ENCODE measurements at places on chromosomes 6 and 20.
A peak's percentile ranks its signal among the peaks of the same experiment; 100 is the strongest.

- DNase-seq, result no peak
These were observed 6.6 kb upstream of the ELOVL2 start for GRCh38 chr6:11050731-11051130.

DNA sequence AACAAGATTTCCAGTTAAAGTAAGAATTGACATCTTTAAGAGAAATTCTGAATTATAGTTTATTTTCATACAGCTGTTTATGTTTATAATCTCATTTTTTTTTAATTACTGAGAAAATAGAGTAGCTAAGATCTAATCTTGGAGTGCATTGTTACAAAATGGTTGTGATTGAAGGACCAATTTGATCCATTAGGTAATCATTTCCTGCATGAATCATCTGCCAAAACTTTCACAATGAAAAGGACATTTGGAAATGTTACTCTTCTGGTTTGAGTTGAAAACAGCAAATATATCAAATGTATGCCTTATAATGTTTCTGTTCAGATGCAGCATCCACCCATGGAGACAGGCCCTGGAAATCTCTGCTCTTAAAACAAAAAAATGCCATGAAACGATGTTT is 19.0 kb downstream of the TUBB2A start:
- no peak for DNase-seq

GRCh38 chr20:43839793-43840199 is 74.9 kb upstream of the TOX2 start:
- DNase-seq, result no peak

- DNase-seq, result no peak
These were observed 242.1 kb upstream of the SGK1 start for GRCh38 chr6:134560019-134560418.

DNA sequence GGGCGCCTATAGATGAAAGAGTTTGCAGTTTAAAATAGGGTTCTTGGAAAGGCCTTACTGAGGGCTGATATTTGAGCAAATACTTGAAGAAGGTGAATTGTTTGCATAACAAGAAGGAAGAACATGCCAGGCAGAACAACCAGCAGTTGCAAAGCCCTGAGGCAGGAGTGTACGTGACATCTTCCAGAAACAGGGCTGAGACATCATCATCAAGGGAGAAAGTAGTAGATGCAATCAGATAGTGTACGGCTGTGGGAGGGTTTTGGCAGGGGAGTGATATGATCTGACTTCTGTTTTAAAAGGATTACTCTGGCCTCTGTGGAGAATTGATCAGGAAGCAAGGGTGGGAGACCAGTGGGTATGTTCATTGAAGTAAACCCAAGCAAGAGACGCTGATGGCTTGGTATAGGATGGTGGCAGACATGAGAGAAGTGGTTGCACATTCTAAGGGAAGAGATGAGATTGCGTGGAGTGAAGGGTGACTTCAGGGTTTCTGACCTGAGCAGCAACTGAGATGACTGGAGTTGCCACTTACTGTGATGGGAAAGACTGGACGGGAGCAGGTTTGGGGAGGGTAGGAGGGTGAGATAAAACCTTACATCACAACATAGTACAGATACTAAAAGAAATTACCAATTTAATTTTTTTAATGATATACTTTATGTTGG is 28.8 kb downstream of the RIOK1 start:
- DNase-seq, result no peak

- no peak for DNase-seq
These were observed 94.8 kb upstream of the PHACTR1 start for GRCh38 chr6:12621754-12622153.

GRCh38 chr6:30719791-30720737 is at the start of gene TUBB:
TSS of gene TUBB (plus strand) at chr6:30720352. CDS start at chr6:30720507, 155 bp downstream.
- peak; percentile 94 for DNase-seq

DNA sequence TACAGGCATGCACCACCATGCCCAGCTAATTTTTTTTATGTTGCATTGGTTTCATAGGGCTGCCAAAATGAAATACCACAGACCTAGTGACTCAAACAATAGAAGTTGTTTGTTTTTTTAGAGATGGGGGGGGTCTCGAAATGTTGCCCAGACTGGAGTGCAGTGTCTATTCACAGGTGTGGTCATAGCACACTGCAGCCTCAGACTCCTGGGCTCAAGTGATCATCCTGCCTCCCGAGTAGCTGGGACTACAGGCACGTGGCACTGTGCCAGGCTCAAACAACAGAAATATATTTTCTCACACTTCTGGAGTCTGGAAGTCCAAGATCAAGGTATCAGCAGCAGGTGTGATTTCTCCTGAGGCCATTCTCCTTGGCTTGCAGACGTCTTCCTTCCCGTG is 6.6 kb upstream of the SLC16A10 start:
- DNase-seq, result no peak

- no peak for DNase-seq
These were observed 894.7 kb downstream of the C6orf118 start for GRCh38 chr6:164414695-164415094.

- no peak for DNase-seq
These were observed 46.9 kb upstream of the MAPK13 start for GRCh38 chr6:36083446-36083845.

DNA sequence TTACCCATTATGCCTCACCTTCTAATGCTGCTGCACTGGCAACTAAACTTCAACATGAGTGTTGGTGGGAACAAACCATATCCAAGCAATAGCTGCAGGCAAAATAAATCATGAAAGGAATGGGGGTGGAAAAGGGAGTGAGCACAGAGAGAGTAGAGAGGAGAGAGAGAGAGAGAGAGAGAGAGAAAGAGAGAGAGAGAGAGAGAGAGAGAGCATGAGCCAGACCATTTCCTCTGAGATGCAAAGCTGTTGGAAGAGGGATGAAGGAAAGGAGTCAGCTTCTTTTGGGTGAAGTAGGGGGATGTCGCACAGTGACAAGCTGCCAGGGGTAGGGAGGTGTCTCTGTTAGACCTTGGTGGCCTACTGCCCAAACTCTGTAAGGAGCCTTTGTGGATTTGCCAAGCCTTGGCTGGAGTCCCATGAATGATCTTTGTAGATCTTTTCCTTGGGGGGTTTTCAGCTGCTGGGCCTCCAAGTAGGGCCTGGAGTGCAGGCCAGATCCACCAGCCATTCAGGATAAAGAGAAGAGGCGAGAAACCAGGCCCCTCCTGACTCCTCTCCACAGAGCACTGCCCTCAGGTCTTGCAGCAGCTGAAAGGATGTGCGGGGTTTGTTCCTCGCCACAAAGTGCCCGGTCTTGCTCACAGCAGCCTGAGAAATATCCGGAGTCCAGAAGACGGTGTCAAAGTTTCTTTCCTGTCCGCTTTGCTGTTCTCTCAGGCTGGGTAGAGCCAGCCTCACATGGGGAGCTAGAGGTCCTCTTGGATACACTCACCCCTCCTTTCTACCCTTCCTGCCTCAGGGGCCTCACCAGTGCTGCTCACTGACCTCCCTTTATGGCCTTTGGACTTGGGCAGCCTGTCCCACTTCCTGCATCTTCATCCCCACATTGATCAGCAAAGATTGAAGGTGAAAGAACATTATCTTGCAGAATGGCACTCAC is 17.8 kb downstream of the BTBD3 start:
- no peak for DNase-seq

- no peak for DNase-seq
These were observed 11.4 kb downstream of the PPIL6 start for GRCh38 chr6:109428889-109429477.

GRCh38 chr6:9482030-9482738 is 932.7 kb downstream of the TFAP2A start:
- no peak for DNase-seq

- no peak for DNase-seq
These were observed 2.8 kb downstream of the RIOK1 start for GRCh38 chr6:7392402-7392801.

- DNase-seq, result no peak
These were observed 80.2 kb downstream of the AFDN start for GRCh38 chr6:167906899-167907298.

GRCh38 chr6:166584155-166584554 is 2.3 kb downstream of the RAMACL start:
- DNase-seq, result no peak

DNA sequence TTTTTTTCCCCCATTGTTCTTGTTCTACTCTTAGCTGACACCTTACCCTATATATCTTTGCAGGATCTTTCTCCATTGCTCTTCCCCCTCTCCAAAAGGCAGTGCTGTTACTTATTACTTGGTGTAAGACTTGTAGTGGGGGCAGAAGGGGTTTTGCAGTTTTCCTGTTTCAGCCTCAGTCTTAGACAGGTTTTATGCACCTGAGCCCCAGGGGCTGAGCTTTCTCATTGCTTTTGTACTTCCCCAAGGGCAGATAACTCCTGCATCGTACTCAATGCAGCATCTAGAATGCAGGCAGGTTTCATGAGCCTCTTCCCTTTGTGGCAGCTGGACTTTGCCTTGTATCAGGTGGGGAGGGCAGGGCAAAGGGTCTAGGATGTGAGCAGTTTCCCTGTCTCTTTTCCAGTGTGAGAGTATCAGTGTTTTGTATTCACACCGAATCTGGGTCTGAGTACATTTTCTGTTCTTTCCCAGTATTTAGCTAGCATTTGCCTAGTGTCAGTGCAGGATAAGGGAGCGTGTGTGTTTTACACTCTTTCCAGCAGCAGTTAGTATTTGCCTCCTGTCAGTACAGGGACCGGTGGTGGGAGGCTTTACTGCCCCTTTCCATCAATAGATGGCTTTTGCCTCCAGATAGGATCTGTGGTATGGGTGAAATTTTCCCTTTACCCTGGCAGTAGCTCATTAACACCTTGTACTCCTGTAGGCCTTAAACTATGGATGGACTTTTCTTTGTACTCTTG is 19.6 kb downstream of the CYB5R4 start:
- DNase-seq, result no peak

GRCh38 chr6:93341900-93342613 is 77.3 kb downstream of the EPHA7 start:
- DNase-seq, result no peak

DNA sequence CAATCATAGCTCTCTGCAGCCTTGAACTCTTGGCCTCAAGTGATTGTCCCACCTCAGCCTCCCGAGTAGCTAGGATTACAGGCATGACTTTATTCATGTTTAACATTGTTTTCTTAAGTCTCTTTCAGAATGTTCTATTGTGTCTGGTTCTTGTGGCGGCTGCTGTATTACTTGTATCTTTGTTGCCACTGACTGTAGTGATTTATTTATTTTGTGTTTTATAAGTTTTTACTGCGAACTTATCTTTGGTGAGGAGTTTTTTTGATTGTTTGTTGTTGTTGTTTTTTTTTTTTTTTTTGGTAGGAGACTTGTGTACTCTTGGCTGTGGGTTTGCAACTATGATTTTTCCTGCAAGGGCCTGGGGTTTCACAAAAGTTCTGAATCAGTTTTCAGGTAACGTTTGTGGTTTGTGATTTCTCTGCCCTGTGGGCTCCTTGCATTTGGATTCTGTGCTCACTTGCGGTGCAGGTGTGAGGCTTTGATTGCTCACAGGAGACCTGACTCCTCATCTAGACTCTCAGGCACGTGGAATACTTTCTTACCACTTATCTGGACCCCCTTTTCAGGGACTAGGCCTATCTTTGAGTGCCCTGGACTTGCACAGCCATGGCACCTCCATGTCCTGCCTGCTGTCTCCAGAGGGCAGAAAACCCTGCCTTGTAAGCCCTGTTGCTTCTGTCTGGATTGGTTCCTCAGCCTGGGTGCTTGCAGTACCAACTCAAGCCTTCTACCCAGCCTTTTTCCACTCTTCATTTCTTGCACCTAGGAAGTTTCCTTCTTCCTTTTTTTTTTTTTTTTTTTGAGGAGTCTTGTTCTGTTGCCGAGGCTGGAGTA is 25.2 kb downstream of the KIF25 start:
- no peak for DNase-seq

- no peak for DNase-seq
These were observed 33.2 kb upstream of the OCSTAMP start for GRCh38 chr20:46583411-46584214.

DNA sequence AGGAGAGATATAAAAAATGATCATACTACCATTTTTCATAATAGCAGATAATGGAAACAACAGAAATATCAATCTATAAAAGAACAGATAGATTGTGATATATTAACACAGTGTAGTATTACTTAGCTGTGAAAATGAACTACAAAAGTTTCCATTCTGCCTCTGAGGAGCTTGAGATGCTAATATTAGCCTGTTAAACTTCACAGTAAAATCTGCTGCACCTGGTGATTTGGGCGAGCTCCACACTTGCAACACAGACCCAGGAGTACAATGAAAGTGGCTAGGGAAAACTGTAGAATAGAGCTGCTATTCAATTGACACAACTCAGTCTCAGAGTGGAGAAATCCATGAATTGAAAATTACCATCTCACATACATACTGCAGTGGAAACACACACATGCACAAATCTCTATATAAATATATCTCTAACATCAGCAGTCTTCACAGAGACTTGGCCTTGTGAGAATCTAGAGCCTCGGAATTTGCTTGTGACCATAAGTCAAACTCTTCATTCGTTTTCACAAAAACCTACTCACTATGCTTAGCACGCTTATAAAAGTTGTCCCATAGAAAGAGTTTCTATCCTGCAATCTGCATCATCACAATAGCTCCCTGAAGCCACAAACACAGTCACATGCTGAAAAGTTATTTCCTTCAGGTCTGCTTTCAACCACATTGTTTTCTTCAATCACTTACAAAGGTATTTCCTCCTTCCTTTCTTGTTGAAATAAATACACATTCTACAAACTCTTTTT is 133.0 kb downstream of the PAK5 start:
- DNase-seq, result no peak

- no peak for DNase-seq
These were observed 75.2 kb upstream of the F13A1 start for GRCh38 chr6:6395581-6396197.

DNA sequence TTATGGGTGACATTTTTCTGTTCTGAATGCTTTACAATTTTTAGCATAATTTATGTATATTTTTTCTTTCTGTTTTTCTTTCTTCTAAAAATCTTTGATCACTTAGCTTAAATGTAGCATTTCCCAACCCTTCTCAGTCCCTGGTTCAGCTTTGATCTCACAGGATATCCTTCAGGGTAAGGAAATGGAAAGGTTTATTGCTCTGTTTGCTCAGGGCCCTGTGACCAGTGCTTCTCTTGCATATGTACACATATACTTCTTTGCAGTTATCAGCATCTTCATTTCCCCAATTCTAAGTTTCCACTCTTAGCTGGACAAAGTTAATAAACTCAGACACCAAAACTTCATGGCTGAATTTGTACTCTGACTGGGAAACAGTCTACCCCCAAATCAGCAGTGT is 30.6 kb downstream of the TMEM74B start:
- no peak for DNase-seq

DNA sequence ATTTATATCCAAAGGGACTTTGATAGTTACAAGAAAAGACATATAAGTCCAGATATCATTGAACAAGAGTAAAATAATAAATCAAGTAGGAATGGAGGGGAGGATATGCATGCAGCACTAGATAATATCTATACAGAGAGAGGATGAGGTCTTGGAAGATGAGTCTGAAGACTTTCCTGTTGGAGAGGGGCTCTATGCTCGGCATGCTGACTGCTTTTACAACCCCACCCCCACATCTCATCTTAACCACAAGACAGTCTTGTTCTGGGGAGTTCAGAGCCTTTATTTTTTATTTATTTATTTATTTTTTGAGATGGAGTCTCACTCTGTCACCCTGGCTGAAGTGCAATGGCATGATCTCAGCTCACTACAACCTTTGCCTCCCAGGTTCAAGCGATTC is 48.4 kb upstream of the IER3 start:
- no peak for DNase-seq
